Globus pallidus (tissue), 1 donor: ENCODE measurements at places on chromosomes 12 and 14.

GRCh38 chr12:52493172-52493571 is at the start of gene KRT6A:
Gene KRT6A, minus strand, starts transcription at chr12:52493257. Its CDS starts 69 bp downstream, at chr12:52493188.
- no peak for DNase-seq

DNA sequence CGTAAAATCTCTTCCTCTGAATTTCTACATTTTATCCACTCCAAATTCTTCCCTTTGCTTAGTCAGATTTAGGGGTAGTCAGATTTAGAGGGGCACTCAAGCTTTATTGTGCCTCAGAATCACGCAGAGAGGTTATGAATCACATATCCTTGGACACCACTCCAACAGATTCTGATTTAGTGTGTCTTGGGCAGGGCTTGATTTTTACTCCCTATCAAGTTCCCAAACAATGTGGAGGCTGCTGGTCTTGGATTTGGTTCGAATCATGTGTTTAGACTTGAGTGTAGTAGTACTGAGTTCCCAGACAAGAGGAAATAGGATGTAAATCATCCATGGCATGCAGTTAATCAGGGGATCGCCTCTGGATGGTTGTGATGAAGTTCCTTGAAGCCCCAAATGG is 298.1 kb upstream of the CLEC14A start:
- DNase-seq: no peak

DNA sequence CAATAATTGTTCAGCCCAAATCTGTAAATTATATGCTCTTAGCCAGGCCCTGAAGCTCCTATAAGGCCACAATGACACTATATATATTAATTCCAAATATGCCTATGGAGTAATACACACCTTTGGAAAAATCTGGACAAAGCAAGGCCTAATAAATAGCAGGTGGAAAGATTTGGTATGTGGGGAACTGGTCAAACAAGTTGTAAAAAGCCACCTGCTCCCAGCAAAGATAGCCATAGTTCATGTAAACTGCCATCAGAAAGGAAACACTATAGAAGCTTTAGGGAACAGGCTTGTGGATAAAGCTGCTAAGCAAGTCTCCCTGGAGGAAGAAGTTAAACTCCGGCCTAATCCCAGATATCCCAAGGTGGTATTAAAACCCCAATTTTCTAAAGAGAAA is 29.7 kb downstream of the PRMT8 start:
- no peak for DNase-seq

DNA sequence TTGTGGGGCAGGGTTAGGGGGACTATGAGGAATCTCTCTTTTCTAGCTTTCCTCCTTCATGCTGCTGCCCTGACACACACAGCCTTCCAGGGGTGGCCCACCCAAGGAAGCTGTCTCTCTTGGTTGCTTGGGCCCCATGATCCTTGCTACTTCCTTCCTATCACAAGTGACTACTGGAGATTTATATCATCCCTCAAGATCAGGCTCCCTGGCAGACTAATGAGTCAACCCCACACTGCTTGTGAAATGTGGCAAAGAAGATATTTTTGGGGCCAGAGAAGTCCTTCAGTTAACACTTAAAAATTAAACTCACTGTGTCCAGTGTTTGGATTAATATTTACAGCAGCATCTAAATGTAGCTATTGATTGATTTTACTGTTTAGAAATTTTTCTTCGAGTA is 1.5 kb downstream of the OR4E1 start:
- no peak for DNase-seq

GRCh38 chr12:42097971-42098370 is 46.7 kb downstream of the GXYLT1 start:
- DNase-seq: peak; percentile 3

DNA sequence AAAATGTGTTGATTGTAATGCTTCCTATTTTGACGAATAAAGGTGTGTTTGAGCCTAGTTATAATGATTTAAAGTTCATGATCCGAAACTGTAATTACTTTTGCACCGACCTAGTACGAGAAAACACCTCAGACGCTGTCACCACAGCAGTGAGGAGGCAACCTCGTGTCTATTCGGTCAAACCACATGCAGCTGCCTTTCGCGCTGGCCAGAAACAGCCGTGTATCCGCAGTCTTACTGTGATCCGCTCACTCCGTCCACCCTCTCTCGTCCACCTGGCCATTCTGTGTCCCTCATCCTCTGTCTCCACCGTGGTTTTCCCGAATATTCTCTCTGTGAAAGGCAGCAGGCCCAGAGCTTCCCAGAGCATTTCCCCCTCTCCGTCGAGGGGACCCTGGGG is 67.1 kb downstream of the NOC4L start:
- no peak for DNase-seq

GRCh38 chr12:91851741-91852477 is 293.7 kb downstream of the BTG1 start:
- no peak for DNase-seq

DNA sequence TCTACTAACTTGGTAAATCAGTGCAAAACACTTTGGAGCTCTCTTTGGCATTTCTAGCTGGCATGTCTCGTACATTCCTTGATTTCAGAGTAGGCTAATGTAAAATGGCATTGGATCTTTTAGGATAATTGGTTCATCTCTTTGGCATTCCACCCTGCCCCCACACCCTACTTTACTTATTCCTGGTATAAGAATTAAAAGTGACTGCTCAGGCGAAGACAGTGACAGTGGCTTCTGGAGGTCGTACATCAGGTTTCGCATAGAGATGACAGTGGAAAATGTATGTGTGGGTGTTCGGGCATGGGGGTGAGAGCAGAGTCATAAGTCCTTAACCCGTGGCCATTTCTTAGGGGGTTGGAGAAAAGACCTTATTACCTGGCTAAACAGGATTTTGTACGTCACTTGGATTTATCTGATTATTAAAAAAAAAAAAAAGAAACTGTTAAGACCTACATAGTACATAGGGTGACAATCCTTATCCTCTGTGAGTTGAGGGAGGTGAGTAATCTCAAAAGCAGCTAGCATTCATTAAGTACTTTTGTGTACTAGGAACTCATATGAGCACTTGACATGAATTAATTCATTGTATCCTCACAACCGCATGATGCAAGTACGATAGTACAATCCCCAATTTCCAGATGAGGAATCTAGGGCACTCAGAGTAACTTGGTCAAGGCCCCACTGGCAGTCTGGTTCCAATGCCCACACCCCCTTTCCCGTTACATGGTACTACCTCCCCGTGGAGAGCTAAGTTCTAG is 22.4 kb upstream of the KCNK13 start:
- DNase-seq: no peak
